SW 1271 (cell line): ENCODE measurements at places on chromosomes 7 and 10.
A peak's percentile ranks its signal among the peaks of the same experiment; 100 is the strongest.

DNA sequence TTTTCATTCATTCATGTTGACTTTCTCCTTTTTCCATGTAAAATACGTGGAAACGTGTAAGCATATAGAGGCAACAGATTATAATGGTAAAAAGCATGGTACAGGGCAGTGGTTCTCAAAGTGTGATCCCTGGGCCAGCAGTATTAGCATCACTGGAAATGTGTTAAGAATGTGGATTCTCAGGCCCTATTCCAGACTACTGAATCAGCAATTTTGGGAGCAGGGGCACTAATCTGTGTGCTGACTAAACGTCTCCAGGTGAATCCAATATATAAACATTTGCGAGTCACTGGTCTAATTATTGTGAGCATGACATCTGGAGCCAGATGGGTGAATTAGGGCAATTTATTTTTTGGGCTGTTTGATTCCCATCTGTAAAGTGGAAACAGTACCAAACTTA is 5.1 kb upstream of the GPR158 start:
- DNase-seq: no peak

DNA sequence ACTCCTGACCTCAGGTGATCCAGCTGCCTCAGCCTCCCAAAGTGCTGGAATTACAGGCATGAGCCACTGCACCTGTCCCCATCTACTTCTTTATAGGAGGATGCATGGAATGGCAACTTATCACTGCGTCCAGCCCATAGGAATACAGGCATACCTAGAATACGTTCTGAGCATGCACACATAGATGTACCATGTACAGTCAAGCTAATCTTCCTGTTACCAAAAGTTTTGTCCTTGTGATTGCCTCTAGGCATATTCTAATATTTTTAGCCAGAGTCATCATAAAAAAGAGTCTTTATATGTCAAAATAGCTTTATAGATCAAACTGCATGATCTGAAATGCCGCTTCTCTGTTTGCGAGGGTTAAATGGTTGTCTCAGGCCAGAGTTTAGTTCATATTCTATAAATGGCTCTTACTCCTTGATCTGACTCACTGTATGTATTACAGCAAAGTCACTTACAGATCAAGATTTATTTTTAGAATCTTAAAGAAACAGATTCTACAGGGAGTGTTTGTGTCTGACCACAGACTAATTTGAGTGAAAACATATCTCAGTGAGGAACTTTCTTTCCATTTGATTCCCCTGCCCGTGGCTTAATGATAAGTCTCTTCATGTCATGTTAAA is 210.9 kb downstream of the CREB5 start:
- no peak for DNase-seq

GRCh38 chr10:118808601-118809356 is 54.0 kb upstream of the CACUL1 start:
- no peak for DNase-seq

- DNase-seq: no peak
Measured at GRCh38 chr10:132443605-132443982, 46.6 kb downstream of the PWWP2B start.

DNA sequence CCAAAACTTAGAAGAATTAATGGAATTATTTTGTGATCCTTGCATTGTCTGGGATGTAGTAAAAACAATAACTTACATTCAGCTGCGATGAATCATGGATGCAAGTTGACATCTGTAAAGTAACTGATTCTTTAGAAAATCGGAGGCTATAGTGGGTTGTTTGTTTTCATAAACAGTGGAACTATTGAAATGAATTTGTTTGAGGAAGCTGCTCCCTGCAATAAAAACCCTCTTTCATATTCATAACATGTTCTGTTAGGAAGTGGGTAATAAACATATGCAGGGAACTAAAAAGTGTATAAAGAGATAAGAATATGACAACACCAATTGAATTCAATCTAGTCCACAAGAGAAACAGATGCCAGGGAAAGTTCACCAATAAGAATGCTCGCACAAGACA is 53.6 kb downstream of the AGMO start:
- DNase-seq: no peak

GRCh38 chr7:131538813-131539179 is 17.6 kb downstream of the PODXL start:
- DNase-seq: no peak

- no peak for DNase-seq
Measured at GRCh38 chr7:44094365-44094764, 9.8 kb upstream of the AEBP1 start.

GRCh38 chr7:35261476-35262285 is 7.8 kb upstream of the TBX20 start:
- DNase-seq: no peak

DNA sequence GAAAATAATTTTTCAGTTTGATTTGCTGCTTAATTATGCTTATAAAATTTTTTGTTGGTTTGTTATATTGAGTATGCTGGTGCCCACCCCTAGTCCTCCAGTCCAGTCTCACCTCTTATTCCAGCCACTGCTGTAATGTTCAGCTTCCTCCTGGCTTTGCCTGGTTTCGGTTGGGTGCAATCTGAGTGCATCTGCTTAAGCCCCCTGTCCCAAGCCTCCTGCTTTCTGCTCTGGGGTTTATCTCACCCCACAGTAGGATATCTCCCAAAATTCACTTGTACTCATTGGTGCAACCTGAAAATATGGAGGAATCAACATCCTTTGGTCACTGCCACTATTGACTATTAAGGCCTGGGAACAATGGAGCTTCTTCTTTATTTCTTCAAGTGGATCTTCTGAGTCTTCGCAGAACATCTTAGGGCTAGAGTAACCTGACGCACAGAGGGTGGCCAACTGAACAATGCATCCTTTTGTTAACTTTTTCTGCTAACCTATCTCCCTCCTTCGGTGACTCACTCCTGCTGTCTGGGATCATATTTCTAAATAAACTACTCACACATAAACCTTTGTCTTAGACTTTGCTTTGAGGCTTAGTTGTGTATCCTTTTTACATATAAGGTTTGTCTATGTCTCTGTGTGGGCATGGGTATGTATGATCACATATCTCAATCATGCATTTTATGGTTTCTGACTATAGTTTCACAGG is 19.1 kb upstream of the SOSTDC1 start:
- DNase-seq: peak; percentile 94

GRCh38 chr10:45000752-45001380 is at the start of gene ZNF22:
Gene ZNF22 (plus strand): TSS chr10:45000923. CDS start chr10:45003369, 2,446 bp downstream.
- peak; percentile 57 for DNase-seq

- DNase-seq: no peak
Measured at GRCh38 chr7:90931986-90932916, 332.0 kb upstream of the FZD1 start.

GRCh38 chr10:60810437-60811182 is 32.3 kb downstream of the CDK1 start:
- DNase-seq: no peak
